Fibroblast of upper back skin (primary cell): ENCODE measurements at places on chromosomes 11 and 22.

DNA sequence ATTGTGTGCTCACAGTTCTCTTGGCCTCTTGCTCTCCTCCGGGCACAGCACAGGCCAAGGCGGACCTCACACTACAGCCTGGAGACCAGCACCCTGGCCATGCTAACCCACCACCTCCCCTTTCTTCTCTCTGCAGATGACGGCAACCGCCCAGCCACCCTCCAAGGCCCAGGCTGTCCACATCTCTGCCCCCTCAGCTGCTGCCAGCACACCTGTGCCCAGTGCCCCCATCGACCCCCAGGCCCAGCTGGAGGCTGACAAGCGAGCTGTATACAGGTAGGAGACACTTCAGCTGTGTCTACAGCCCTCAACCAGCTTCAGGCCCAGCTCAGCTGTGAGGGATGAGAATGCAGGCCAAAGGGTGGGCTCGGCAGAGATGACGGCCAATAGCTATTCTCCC lies 128.4 kb downstream of the FEZ1 start:
- no peak for DNase-seq

- no peak for DNase-seq
These were observed 201.3 kb downstream of the TMEM135 start for GRCh38 chr11:87239001-87239400.

GRCh38 chr22:30245181-30245984 lies 1.2 kb downstream of the LIF start:
- DNase-seq, result no peak

DNA sequence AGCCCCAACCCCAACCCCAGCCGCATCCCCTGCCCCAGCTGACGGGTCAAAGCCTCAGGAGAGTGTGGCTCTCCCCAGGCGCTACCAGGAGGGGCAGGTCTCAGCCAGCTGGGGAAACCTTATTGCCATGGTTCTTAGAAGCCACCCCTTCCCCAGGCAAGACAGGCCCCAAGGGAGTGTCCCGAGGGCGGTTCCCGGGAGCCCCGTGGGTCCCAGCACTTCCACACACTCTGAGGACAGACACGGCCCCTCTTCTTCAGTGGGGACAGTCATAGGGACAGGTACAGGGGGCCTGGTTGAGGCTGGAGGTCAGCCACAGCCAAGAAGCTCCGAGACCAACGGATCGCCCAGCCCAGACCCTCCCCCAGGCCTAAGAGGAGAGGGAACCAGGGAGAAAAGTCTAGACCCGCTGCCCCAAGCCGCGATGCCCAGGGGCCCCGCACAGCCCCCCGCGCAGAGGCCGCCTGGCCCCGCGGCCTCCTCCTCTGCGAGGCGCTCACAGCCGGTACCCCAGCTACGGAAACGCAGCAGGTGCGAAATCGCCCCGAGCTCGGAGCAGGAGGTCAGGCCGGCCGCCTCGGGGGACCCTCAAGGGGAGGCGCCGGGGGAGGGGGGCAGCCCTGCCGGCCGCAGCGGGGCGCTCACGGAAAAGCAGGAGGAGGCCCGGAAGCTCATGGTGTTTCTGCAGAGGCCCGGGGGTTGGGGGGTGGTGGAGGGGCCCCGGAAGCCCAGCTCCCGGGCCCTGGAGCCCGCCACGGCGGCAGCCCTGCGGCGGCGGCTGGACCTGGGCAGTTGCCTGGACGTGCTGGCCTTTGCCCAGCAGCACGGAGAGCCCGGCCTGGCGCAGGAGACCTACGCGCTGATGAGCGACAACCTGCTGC lies 2.6 kb downstream of the KLHDC7B start:
- no peak for DNase-seq

- no peak for DNase-seq
These were observed 84.9 kb upstream of the PRR5 start for GRCh38 chr22:44616882-44617655.

DNA sequence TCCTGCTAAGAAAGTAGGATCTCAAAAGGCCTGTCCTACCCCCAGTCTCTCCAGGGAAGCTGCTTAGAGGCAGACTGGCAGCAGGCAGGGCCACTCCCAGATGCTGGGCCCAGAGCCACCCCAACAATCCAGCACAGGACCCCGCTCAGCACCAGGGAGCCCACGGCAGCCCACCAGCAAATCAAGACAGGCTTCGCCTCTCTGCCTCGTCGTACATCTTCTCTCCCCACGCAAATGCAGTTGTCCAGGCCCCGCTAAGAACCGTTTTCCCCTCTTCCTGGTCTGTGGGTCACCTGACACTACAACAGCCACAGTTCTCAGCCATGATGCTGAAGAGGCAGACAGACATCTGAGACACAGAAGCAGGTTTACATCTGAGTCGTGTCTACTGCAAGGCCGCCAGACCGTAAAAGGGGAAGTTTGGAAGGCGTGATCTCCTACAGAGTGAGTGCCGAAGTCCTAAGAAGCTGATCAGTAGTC lies 51.1 kb downstream of the IGSF9B start:
- DNase-seq, result no peak

DNA sequence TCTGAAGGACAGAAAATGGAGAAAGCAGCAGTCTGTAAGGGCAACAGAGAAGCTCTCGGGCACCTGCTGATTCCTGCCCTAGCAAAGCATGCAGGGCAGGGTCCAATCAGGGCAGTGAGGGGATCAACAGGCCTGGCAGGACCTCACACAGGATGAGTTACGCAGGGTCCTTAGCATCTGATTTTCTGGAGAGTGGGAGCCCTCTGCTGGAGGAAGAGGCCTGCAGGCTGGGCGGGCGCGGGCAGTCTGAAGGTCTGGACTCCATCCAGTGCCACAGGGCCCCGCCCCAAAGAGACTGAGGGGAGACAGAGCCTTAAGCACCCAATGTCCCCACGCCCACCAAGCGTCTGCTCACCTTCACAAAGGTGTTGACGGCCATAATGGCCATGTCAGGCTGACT lies 28.9 kb downstream of the AP1B1 start:
- DNase-seq, result peak; percentile 66

DNA sequence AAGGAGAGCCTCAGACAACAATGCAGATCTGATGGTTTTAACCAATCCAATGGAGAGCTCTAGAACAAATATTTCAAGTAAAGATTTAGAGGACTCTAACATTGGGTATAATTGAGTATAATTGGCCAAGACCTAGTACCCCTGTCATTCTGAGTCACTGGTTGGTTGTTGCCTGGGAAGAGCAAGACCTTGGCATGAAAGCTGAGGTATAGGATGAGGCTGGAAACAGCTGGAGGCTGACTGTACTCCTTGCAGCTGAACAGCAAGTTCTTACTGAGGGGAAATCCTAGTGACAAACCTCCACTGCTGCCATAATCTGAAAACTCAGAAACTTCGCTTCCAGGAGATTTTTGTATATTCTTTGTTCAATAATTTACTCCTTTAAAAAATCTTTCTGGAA lies 54.3 kb upstream of the MUC15 start:
- peak; percentile 12 for DNase-seq

- peak; percentile 36 for DNase-seq
These were observed 175.0 kb downstream of the TENM4 start for GRCh38 chr11:79265756-79266322.

- DNase-seq, result no peak
These were observed 35.6 kb downstream of the RTL6 start for GRCh38 chr22:44462246-44463010.

- DNase-seq, result peak; percentile 67
These were observed 798 bp downstream of the AMPD3 start for GRCh38 chr11:10455637-10456487.

DNA sequence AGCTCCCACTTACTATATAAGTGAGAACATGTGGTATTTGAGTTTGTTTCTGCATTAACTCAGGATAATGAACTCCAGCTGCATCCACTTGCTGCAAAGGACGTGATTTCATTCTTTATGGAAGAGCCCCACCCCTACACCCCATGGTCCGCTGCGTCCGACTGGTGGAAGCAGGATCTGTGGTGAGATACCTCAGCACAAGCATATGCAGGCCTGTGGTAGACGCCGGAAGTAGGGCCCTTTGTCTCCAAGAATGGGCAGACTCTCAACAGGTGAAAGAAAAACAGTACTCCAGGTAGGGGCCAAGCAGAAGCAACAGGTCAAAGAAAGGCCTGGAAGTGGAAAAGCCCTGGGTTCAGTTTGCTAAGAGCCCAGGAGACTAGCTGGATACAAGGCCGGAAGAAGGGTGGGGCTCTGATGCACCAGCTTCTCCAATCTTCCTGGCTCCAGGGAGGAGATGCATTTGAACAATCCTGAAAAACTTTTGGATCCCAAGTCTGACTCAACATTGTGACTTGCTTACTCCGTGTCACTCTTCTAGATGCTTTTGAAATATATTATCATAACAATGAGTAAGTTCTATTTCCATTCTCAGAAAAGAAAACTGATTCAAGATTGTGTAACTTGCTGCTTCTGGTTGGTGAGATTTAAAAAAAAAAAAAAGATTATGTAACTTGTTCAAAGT lies 30.4 kb downstream of the NEAT1 start:
- DNase-seq, result peak; percentile 93

DNA sequence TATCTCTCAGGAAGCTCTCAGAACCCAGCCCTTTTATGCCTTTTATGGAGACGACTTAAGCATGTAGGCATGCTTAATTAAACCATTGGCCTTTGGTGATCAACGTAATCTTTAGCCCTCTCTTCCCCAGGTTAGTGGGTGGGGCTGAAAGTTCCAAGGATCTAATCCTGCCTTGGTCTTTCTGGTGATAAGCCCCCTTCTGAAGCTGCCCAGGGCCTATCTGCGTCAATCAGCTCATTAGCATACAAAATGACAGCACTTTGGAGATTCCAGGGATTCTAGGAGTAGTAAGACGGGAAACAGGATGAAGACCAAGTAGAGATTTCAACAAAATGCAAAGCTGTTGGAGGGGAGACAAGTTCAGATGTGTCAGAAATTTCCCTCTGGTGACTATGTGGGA lies 3.1 kb downstream of the FAM118A start:
- DNase-seq, result no peak

GRCh38 chr11:32899438-32899837 lies 6.8 kb downstream of the QSER1 start:
- no peak for DNase-seq

DNA sequence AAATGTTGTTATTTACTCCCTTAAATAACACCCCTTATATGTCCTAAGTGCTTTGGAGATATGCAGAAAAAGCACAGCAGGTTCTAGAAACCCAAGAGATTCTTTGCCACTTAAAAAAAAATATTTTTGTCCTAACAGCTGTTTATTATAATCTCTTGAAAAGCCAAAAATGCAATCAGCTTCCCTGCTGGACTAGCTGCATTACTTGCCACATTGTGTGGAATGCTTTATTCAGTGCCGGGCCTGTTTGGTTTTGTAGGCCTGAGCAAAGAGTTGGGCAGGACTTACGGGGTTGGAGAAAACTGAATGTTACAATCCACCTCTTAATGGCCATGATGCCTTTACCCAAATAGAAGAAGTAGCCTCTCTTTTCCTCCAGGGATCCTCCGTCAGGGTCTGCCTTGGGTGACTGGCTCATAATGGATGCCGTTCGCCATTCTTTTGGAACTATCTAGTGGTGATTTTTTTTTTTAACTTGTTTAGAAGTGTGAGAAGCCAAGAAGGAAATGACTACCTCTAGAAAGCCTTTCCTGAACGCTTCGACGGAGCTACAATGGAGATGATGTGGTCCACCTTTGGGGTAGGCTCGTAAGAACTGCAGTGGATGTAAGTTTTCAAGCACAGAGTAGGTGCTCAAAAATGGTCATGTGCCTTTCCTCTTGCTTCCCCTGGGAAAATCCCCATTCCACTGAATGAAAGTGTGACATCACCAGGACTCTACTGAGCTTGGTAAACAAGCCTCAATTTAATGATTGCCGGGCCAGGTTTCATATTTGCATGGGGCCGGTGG lies 241.3 kb upstream of the NCAM1 start:
- no peak for DNase-seq

DNA sequence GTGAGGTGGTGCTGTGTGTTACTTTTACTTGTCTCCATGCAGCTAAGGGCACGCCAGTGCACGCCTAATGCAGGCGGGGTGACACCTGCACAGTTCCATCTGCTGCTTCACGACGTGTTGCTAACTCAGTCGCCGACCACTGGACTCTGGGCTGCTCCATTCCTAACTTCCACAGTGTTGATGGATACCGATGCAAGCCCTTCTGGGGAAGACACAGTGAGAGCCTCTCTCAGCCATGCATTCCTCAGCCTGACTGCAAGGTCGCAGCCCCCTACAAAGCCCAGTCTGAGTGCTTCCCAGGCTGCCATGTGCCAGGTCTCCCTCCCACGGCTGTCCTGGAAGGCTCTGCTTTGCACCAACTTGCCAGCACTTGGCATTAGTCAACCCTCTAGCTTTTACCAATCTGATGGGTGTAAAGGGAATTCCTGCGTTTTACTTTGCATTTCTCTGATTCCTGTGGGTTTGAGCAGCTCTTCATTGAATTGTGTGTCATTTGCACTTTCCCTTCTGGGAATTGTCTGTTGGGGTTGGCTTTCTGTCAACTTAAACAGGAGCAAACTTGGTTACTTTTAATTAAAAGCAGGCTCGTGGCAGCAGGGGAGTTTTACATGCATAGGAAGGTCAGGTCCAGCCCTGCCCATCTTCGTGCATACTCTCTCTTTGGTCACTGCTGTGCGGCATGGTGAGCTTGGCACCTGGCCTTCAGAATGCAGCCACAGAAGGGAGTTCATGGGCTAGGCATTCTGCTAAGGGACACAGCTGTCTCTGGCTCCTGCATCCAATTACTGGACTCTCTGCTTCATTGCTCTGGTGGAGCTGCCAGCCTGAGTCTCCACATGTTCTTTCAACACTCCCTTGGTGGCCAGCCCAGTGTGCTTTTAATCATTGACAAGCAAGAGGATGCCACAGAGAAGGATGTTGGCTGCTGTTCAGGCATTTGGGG lies 34.6 kb upstream of the SHANK2 start:
- DNase-seq, result peak; percentile 96

GRCh38 chr11:21723678-21724077 lies 469.2 kb upstream of the ANO5 start:
- DNase-seq, result no peak

DNA sequence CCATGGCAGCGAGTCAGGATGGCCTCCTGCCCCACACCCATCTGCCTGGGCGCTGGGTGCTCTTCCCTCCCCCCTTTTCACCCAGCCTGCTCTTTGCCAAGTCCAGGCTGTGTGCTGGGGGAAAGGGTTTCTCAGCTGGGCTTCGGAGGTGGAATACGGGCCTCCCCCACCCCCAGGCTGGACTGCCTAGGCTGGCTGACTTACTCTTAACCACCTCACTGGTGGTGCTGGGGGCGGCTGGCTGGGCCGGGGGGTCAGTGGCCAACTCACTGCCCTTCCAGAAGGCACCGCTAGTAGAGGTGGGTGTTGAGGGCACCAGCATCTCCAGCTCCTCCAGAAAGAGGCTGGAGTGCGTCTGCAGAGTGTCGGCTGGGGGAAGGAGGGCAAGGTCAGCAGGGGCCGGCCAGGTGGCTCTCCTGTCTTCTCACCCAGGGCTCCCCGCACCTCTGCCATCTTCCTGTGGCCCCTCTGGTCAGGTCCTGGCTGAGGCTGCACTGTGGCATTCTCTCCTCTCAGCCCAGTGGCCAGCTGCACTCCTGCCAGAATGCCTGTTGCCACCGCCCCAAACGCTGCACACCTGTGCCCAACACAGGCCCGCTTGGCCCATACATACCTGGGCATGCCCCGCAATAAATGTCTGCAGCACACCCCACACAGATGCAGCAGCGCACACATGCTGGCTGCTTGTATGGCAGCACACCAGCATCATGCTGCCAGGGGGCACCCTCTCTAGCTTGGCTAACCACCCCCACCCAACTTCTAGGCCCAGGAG lies 9.7 kb downstream of the PITPNM1 start:
- DNase-seq, result no peak

GRCh38 chr11:27218421-27219038 lies 144.5 kb downstream of the CCDC34 start:
- DNase-seq, result peak; percentile 99

GRCh38 chr11:80838153-80838552 lies 1397.3 kb upstream of the TENM4 start:
- DNase-seq, result no peak
